OCI-M1 (cell line): ENCODE measurements at places on chromosomes 12 and 14.

DNA sequence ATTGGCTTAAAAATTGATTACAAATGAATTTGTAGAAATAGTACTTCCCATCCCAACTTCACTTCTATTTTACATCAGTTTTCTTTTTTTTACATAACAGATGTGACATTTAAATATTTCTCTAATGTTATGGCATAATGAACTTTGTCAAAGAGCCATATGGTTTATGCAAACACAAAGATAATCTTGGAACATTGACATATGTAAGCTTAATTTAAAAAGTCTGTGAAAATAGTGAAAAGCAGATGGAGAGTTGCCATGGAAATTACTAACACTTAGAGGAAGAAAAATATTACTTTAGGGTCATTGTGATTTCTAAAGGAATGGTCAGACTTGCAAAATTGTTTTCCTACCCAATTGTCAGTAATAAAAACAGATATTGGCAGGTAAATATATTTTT lies 232.4 kb downstream of the AEBP2 start:
- DNase-seq: no peak

GRCh38 chr12:45828402-45828801 lies 98.9 kb downstream of the ARID2 start:
- peak; percentile 71 for DNase-seq

GRCh38 chr14:54640506-54640905 lies 73.6 kb downstream of the SAMD4A start:
- DNase-seq: no peak

DNA sequence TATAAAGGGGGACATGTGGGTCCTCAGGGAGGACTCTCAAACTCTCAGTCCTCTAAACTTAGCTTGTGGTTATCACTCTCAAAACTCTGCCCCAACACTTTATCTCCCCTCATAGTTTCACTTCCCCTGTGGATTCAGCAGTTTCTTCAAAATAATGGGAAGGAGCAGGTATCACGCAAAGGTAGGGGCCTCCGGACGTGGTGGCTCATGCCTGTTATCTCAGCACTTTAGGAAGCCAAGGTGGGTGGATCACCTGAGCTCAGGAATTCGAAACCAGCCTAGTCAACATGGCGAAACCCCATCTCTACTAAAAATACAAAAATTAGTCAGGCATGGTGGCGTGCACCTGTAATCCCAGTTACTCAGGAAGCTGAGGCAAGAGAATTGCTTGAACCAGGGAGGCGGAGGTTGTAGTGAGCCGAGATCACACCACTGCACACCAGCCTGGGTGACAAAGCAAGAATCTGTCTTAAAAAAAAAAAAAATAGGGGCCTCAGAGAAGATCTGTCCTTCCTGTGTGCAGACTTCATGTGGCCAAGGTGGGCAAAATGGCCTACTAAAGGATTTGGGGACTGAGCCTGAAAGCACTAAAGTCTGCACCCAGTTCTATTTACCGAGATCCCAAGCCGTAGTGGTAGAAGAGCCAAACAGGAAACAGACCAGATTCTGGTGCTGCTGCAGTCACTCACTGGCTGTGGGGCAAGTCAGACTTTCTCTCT lies 6.4 kb downstream of the ITGB7 start:
- DNase-seq: peak; percentile 81

DNA sequence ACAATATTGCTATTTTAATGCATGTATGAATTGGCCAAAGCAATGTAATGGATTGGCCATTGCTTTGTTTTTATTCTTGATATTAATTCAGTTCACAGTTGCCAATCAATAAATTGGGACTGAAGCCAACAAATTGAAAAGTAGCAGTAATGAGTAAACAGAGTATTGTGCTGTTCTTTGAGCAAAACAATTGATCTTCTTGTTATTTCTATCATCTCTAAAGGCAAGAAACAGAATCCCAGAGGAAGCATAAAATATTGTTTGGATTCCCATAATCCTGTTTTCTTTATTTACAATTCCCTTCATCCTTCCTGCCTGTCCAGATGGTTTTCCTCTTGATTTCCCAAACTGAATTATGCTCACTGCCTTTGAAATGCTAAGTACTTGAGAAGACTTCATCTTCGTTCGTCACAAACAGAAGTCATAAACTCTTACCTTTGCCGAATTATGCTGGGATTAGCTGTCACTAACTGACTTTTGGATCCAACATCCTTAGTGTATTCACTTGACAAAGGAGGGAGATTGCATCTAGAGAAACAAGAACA lies 85.9 kb downstream of the ST8SIA1 start:
- no peak for DNase-seq

GRCh38 chr12:2092890-2093289 lies 40.1 kb downstream of the CACNA1C start:
- no peak for DNase-seq
